Epithelial cell of esophagus (primary cell): ENCODE measurements at places on chromosomes 7 and 10.

DNA sequence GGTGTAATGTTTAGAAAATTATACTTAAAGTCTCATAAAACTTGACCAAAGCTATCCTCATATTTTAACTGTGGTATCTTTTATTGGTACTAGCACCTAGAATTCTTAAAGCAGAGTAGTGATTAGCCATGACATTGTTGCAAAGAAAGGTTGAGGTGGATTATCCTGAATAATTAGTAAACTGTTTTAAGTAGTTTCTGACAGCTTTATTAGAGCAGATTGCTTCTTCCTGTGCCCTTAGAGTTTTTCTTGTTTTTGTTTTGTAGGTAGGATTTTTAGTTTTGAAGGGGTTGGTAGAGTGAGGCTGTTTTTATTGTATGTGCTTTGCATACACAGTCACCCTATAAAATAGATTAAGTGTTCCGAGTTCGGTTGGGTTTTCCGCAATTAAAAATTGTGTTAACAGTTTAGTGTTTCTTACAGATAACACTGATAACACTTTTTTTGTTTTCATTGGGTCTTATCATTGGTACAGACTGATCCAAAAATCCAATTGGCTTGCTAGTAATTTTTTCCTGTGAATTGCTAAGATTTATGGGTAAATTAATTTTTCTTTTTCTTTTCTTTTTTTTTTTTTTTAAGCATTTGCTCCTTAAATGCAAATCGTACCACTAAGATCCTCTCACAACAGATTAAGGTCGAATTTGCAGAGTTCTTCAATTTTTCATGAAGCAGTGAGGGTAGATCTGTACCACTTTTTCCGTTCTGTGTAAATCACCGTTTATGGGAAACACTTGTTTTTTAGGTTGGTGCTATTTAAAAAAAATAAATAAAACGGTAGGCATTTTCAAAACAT lies 2.1 kb upstream of the PBLD start:
- DNase-seq: no peak

DNA sequence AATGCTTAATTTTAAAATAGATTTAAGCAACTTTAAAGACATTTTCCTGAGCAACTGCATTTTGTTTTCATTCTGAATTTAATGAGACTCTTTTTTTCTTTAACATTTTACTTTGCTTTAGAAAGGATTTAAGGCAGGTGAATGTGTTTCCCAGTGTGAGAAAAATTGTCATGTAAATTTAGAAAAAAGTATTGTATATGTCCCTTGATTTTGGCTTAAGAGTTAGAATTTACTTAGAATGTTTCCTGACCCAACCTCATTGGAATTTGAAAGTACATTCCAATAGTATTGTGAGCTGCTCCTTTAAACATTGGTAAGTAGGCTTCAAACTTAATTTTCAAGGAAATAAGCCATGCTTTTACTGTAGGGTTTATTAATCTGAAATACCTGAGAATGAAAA lies 110.2 kb downstream of the PTEN start:
- DNase-seq: peak; percentile 9

DNA sequence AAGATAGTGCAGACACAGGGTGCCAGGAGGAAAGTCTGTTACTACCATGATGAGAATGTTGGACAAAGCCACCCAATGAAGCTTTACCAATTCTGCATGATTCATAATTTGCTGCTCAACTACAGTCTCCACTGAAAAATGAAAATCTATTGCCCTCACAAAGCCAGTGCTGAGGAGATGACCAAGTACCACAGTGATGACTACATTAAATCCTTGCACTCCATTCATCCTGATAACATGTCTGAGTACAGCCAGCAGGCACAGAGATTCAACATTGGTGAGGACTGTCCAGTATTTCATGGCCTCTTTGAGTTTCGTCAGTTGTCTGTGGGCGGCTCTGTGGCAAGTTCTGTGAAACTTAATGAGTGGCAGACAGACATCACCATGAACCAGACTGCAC lies 144.0 kb downstream of the PLCE1 start:
- DNase-seq: no peak

DNA sequence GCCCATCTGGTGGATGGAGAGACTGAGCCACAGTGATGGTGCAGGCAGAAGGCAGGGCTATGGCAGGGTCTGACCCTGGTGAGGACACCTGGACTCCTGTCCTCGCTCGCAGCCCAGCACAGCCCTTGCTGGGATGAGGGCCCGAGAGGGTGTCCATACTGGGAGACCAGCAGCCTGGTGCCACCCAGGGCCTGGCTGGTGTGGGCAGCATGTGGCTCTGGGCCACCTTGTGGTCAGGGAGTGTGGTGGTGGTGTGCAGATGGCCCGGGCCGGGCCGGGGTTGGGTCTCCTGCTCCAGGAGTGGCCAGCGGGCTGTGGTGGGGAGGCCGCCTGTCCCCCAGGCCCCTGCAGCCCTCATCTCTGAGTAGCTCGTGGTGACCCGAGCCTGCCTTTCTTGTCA lies 14.9 kb downstream of the ADCY1 start:
- no peak for DNase-seq

DNA sequence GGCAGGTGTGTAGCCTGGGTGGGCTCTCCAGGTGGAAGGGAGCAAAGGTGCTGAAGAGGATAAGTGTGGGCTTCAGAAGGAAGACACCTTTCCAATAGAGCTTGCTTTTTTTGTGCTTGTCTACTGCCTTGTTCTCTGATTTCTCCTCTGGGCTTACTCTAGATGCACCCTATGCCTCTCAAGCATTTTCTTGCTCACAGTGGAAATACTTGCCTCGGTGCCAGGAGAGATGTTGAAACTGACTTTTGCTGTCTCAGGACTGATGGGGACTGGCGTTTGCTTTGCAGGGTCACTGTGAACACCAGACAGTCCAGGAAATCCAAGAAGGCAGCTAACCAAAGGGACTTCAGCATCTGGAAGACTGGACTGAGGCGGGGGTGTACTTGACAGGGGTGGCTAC lies 187.9 kb downstream of the SNX10 start:
- DNase-seq: no peak

GRCh38 chr10:5560142-5560816 lies 35.5 kb downstream of the CALML3 start:
- DNase-seq: no peak

DNA sequence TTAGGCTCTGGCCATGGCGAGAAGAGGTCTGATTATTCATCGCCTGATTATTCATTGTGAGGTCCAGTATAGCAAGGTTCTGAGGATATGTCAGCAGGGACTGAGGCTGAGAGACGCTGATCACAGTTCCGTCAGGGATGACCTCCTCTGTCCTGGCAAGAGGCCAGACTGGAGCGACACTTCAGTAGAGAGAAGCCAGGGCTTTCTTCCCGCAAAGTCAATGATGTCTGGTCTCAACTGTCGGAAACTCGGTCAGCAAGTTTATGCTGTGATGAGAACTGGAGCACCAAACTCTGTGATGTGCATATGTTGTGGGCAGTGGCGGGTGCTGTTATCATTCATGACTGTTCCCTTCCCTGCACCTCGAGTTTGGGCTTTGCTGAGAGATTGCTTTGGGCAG lies 29.0 kb upstream of the GNA12 start:
- DNase-seq: no peak

DNA sequence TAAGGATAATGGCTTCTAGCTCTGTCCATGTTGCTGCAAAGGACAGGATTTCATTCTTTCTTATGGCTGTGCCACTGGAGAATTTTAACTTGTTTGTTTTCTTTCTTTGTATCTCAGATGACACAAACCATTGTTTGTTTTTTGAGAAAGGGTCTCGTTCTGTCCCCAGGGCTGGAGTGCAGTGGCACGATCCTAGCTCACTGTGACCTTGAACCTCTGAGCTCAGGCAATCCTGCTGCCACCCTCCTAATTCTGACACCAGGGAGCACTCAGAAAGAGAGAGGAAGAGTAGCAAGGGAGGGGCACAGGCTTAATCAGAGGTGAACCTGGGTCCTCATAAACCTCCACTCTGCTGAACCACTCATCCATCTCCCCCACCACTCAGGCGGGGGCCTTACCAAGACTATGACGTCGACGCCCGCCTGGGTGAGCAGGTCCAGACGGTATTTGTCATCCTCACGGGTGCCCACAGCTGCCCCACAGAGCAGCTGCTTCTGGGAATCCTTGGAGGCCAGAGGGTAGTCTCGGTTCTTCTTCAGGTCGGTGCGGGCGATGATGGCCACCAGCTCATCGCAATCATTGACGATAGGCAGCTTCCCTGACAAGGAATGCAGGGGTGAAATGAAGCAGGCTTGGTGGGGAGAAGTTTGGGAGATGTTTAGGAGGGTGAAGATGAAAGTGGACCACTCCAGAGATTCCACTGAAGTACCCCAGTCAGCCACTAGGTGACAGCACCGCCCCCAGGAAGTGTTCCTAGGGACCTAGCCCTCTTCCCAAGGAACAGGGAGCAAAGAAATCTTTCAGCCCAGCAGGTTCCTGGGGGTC lies 11.6 kb downstream of the IMPDH1 start:
- peak; percentile 48 for DNase-seq

- peak; percentile 4 for DNase-seq
These were observed 221.8 kb upstream of the TMEM72 start for GRCh38 chr10:44689368-44689767.

- no peak for DNase-seq
These were observed 91.5 kb upstream of the CALN1 start for GRCh38 chr7:72503644-72504043.

- DNase-seq: no peak
These were observed 531.0 kb upstream of the COBL start for GRCh38 chr7:51847461-51848134.

DNA sequence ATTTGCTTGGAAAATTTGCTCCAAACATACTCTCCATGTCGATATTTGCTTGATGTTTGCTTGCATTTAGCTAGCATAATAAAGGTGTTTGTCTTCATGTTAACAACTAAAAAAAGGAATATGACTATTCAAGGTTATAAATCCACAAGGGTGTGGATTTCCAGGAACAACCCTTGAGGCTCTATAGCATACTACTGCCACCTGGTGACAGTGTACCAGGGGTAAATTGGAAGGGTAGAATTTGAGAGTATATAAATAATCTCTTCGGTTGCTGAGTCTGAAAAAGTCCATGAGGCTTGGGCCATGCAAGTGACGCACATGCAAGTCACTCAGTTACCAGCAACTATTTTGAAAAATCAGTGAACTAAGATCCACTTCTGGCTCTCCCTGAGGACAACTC lies 68.4 kb downstream of the SLIT1 start:
- peak; percentile 51 for DNase-seq

GRCh38 chr7:80949449-80949848 lies 30.6 kb upstream of the SEMA3C start:
- no peak for DNase-seq
